Karpas-422 (cell line): ENCODE measurements at places on chromosomes 3 and 15. TPM values are rescaled to one million over a fixed set of nuclear protein-coding genes. Genes with fewer than 3 reads are reported as not detected.

The BDH1 gene
- total RNA-seq: 80.5 and 111 TPM in 2 replicates

The KBTBD13 gene
- not detected in 2 replicates for total RNA-seq

The CCPG1 gene
- 51.9 and 68.3 TPM in 2 replicates for total RNA-seq

The LIPH gene
- total RNA-seq: not detected in 2 replicates

The TMEM42 gene
- 19.2 and 42.1 TPM in 2 replicates for total RNA-seq

DNA sequence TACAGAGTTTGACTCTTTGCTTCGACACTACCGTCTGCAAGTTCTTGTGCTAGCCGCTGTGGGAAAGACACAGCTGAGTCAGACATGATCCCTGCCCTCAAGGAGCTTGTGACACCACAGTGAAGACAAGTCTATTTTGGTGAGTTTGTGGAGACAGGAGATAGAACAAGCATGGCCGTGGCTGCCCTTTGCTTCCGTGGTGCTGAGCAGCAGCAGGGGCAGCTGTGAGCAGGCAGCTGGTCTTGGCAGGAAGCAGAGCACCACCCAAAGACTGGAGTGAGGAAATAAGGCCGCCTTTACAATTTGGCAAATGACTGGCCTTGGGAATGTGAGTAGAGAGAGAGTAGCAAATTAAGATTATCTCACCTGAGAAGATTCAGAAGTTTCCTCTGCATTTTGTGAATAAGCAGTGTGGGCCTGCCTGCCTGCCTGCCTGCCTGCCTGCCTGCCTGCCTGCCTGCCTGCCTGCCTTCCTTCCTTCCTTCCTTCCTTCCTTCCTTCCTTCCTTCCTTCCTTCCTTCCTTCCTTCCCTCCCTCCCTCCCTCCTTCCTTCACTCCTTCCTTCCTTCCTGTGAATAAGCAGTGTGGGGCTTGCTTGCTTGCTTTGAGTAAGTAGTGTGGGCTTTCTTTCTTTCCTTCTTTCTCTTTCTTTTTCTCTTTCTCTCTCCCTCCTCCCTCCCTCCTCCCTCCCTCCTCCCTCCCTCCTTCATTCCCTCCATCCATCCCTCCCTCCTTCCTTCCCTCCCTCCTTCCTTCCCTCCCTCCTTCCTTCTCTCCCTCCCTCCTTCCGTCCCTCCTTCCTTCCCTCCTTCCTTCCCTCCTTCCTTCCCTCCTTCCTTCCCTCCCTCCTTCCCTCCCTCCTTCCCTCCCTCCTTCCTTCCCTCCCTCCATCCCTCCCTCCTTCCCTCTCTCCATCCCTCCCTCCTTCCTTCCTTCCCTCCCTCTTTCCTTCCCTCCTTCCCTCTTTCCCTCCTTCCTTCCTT is 1.6 kb upstream of the GCNT3 start:
- no peak overlapping the region for H3K4me3 ChIP-seq
- no peak overlapping the region for H3K27ac ChIP-seq
- DNase-seq: no peak
- no peaks in the 10 kb centered on the region for H3K27me3 ChIP-seq

GRCh38 chr3:36540888-36541518 is 160.7 kb downstream of the STAC start:
- H3K27me3 ChIP-seq: no peaks in the 10 kb centered on the region
- peak; percentile 58 for DNase-seq
- no peak overlapping the region for H3K4me3 ChIP-seq
- H3K4me1 ChIP-seq: no peaks in the 10 kb centered on the region
- no peak overlapping the region for H3K27ac ChIP-seq

DNA sequence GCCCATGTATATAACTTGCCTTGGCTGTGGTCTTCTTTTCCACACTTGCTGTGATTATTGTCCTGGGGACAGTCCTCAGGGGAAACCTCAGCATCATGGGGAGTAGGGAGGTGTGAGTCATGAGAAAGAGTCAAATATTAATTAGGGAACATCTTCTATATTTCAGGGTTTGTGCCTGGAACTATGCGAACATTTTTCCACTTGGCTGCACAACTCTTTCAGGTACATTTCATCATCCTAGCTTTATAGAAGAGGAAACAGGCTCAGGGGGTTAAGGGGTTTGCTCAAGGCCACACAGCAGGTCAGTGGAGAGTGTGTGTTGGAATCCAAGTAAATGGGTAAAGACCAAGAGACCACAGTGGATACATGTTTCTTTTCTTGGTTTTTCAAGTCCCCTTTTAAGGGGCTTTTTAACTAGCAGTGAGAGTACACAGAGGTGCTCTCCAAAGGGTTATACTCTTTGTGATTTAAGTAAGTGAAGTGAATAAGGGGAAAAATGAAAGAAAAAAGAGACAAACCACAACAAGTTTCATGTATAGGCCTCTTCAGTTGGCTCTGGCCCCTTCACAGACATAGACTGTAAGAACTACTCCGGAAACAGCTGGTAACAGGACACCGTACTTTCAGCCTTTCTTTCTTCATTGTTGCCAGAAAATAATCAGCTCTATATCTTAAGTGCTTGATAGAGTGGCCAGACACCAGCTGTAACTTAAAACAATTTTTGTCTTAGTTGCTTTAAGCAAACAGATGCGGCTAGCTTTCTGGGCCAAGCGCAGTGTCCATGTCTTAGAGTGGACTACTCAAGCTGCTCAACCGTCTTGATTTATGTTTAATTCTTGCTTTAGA is 64.6 kb downstream of the EEFSEC start:
- no peak overlapping the region for H3K4me3 ChIP-seq
- H3K27me3 ChIP-seq: no peaks in the 10 kb centered on the region
- peaks cover 3% of the 10 kb centered on the region; the same call in 1 of the 2 replicates for H3K36me3 ChIP-seq
- H3K4me1 ChIP-seq: peaks cover 16% of the 10 kb centered on the region
- H3K27ac ChIP-seq: no peak overlapping the region

- DNase-seq: no peak
- no peak overlapping the region for H3K4me3 ChIP-seq
- H3K27me3 ChIP-seq: no peaks in the 10 kb centered on the region
- no peaks in the 10 kb centered on the region for H3K4me1 ChIP-seq
- no peaks in the 10 kb centered on the region for H3K36me3 ChIP-seq
Observed at GRCh38 chr3:13253208-13253937, 166.7 kb downstream of the NUP210 start.

- H3K4me3 ChIP-seq: no peak overlapping the region
- peaks cover 14% of the 10 kb centered on the region for H3K4me1 ChIP-seq
- peak overlapping the region; percentile 22; the same call in 1 of the 2 replicates for H3K27ac ChIP-seq
- no peaks in the 10 kb centered on the region for H3K27me3 ChIP-seq
Observed at GRCh38 chr3:119893769-119894168, 111.9 kb downstream of the NR1I2 start.

DNA sequence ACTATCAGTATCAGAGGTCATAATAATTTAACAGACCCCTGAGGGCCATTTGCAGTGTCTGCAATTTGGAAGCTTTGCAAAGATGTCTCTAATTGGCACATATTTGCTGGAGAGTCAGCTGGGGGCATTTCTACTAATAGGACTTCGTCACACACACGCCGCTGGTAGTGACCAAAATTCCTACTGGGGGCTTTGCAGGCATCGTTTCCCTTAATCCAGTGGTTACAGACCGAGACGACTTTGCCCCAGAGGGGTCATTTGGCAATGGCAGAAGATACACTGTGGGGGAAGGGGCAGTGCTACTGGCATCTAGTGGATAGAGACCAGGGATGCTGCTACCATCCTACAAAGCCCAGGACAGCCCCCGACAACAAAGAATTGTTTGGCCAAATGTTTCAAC is 151.0 kb upstream of the LRTM1 start:
- H3K4me1 ChIP-seq: no peaks in the 10 kb centered on the region
- no peak overlapping the region for H3K27ac ChIP-seq
- H3K27me3 ChIP-seq: no peaks in the 10 kb centered on the region
- H3K4me3 ChIP-seq: no peak overlapping the region
- no peak for DNase-seq
- no peaks in the 10 kb centered on the region for H3K36me3 ChIP-seq

GRCh38 chr15:66841953-66842681 is 140.1 kb downstream of the SMAD6 start:
- no peaks in the 10 kb centered on the region for H3K36me3 ChIP-seq
- no peaks in the 10 kb centered on the region for H3K4me1 ChIP-seq
- no peaks in the 10 kb centered on the region; the same call in 1 of the 2 replicates for H3K27me3 ChIP-seq
- H3K27ac ChIP-seq: no peak overlapping the region

DNA sequence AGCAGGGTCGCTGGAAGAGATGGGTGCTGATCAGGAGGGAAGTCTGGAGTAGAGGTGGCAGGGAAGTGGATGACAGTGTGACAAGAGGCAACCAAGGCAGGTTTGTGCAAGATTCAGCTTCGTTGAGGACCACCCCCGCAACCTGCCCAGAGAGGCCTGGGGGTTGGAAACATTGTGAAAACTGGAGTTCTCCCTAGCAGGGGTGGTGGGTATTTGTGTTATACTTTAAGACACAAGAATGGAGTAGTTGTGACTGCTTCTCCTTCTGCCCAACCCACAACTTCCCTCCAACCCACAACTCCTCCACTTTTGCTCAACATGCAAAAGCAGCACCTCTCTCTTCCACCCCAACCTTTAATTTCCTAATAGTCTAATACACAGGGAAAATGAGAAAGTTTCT is 8.6 kb upstream of the ARNT2 start:
- H3K36me3 ChIP-seq: no peaks in the 10 kb centered on the region
- H3K27ac ChIP-seq: no peak overlapping the region
- DNase-seq: no peak
- no peaks in the 10 kb centered on the region for H3K27me3 ChIP-seq

GRCh38 chr3:45737234-45737633 is 48.0 kb downstream of the SACM1L start:
- H3K27me3 ChIP-seq: no peaks in the 10 kb centered on the region
- DNase-seq: no peak
- H3K4me3 ChIP-seq: no peak overlapping the region
- no peak overlapping the region for H3K27ac ChIP-seq

DNA sequence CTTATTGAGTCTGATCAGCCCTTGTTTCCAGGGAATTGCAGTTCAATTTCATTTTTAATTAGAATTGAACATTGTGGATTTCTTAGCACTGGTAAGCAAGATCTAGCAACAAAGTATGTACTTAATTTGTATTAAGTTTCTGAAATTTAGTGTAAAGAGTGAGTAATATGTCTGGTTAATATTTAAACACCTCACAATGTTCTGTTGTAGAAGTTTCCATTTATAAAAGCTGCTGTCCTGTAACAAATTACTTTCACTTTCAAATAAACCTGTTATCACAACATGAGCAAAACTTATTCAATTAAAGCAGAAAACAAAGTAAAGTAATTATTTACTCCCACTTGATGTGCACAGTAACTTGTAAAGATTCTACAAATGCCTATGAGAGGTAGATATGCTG is 448.5 kb downstream of the NAALADL2 start:
- H3K4me3 ChIP-seq: no peak overlapping the region
- DNase-seq: no peak
- no peaks in the 10 kb centered on the region for H3K27me3 ChIP-seq
- H3K27ac ChIP-seq: no peak overlapping the region
- H3K36me3 ChIP-seq: no peaks in the 10 kb centered on the region

- H3K36me3 ChIP-seq: no peaks in the 10 kb centered on the region
- no peak overlapping the region for H3K4me3 ChIP-seq
- H3K4me1 ChIP-seq: no peaks in the 10 kb centered on the region
- no peak for DNase-seq
Observed at GRCh38 chr15:95857124-95857757, 473.3 kb upstream of the NR2F2 start.
